Heart right ventricle (tissue), 16 donors: ENCODE measurements at places on chromosomes 5 and 9. TPM values are rescaled to one million over a fixed set of nuclear protein-coding genes. Genes with fewer than 3 reads are reported as not detected.

NUTM2F gene
- total RNA-seq: not detected

ISOC1 gene
- 59.6 TPM for total RNA-seq

SLC36A2 gene
- 0.39 TPM for total RNA-seq

PGM5 gene
- total RNA-seq: 245 TPM

GABRG2 gene
- not detected for total RNA-seq

NTMT1 gene
- 62.6 TPM for total RNA-seq

CENPK gene
- total RNA-seq: 3.5 TPM

GALNT12 gene
- total RNA-seq: 0.41 TPM

SAXO1 gene
- total RNA-seq: 0.06 TPM

CNTNAP3 gene
- total RNA-seq: 2.7 TPM

PHF24 gene
- total RNA-seq: 0.17 TPM

ZNF883 gene
- total RNA-seq: 6.5 TPM

ORM2 gene
- not detected for total RNA-seq

NR4A3 gene
- 9.1 TPM for total RNA-seq

FOXD4L6 gene
- not detected for total RNA-seq

ADGRD2 gene
- not detected for total RNA-seq

ZDHHC11B gene
- 46.6 TPM for total RNA-seq

IFNA21 gene
- total RNA-seq: not detected

GLRA1 gene
- total RNA-seq: not detected

CCDC171 gene
- 1.4 TPM for total RNA-seq

GKAP1 gene
- total RNA-seq: 19.9 TPM

IQGAP2 gene
- total RNA-seq: 3.7 TPM

AUH gene
- total RNA-seq: 50.0 TPM

HTR1A gene
- total RNA-seq: not detected

CSF1R gene
- total RNA-seq: 10.1 TPM

DRD1 gene
- 0.06 TPM for total RNA-seq

ZDHHC12 gene
- 6.7 TPM for total RNA-seq

SLC25A2 gene
- total RNA-seq: not detected

FAXDC2 gene
- 21.7 TPM for total RNA-seq
